Effector CD8-positive, alpha-beta T cell (primary cell): ENCODE measurements at places on chromosomes 2 and 18.

- DNase-seq: no peak
Measured at GRCh38 chr2:241619597-241620418, 17.1 kb downstream of the THAP4 start.

- DNase-seq: no peak
Measured at GRCh38 chr2:19802086-19802841, 99.5 kb downstream of the TTC32 start.

DNA sequence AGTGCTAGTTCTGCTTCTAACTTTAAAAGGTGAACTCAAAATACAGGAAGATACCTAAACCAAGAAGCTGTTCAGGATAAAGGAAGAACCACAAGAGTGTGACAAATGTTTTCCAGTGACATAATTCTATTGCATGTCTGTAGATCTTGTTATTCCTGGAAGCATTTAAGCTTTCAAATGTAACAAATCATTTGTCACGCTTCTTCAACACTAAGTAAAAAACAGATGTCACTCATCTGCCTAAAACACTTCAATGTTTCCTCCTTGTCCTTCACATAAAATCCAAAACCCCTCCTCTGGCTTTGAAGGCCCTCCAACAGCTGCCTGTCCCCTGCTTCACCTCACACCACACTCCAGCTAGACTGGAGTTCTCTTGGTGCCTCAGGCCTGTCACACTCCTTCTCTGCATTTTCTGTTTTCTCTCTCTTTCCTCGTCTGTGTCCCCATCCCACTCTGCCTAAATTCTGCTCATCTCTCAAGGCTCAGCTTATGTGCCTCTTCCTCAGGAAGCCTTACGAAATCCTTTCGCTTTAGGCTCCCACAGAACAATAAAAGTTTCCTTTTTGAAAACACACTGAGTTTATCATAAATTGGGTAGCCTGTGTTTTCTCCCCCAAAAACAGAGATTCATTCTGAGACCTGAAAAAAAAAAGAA, 6.4 kb upstream of the CLEC4F start:
- no peak for DNase-seq

DNA sequence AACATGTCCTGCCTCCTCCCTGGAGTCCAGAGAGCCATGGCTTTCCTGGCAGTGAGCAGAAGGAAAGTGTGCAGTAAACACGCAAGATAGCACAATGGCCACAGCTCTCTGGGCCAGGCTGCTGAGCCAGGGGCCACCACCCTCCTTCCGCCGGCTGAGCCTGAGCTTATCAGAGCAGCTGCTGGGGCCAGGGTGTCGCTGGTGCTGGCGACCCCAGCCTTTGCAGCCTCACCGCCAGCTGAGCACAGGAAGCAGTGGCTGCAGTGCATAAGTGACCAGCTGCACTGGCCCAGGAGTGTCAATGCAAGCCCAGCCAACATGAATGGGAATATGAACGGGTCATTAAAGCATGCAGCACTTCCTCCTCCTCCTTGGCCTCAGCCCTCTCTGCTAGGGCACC, 172.0 kb downstream of the ZFP36L2 start:
- no peak for DNase-seq

DNA sequence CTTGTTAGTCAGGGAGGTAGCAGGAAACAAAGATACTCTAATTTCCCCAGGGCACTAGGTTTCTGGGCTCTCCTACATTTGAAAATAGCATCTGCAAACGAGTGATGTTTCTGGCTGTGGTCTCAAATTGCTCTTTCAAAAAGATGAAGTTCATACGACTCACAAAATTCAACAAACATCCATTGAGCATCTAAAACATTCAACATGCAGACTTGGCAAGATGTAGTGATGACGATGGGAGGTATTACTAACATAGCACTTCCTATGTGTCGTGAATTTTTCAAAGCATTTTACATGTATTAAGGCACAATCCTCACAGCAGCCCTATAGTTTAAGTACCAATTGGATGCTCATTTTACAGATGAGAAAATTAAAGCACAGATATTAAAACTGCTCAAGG, 5.2 kb downstream of the CCBE1 start:
- no peak for DNase-seq

DNA sequence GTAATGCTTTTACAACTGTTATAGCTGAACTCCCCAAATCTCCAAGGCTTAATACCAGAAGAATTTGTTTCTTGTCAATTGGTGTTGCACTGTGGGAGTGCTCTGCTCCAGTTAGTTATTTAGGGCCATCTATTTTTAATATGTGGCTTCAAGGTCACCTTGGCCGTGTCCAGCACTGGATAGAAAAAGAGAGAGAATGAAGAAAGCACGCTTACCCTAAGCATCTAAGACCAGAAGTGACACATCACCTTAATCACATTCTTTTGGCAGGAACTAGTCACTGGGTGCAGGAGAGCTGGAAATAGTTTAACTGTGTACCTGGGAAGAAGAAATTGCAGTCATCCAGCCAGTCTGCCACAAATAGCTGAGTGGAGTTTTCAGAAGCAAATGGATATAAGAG, 78.8 kb downstream of the VWC2L start:
- DNase-seq: no peak

DNA sequence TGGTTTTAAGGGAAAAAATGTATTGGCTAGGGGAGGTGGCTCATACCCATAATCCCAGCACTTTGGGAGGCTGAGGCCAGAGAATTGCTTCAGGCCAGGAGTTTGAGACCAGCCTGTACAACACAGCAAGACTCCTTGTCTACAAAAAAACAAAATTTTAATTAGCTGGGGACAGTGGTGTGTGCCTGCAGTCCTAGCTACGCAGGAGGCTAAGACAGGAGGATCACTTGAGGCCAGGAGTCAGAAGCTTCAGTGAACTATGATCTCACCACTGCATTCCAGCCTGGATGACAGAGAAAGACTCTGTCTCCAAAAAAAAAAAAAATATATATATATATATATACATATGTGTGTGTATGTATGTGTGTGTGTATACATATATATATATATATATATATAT, 18.5 kb downstream of the CCDC88A start:
- no peak for DNase-seq

DNA sequence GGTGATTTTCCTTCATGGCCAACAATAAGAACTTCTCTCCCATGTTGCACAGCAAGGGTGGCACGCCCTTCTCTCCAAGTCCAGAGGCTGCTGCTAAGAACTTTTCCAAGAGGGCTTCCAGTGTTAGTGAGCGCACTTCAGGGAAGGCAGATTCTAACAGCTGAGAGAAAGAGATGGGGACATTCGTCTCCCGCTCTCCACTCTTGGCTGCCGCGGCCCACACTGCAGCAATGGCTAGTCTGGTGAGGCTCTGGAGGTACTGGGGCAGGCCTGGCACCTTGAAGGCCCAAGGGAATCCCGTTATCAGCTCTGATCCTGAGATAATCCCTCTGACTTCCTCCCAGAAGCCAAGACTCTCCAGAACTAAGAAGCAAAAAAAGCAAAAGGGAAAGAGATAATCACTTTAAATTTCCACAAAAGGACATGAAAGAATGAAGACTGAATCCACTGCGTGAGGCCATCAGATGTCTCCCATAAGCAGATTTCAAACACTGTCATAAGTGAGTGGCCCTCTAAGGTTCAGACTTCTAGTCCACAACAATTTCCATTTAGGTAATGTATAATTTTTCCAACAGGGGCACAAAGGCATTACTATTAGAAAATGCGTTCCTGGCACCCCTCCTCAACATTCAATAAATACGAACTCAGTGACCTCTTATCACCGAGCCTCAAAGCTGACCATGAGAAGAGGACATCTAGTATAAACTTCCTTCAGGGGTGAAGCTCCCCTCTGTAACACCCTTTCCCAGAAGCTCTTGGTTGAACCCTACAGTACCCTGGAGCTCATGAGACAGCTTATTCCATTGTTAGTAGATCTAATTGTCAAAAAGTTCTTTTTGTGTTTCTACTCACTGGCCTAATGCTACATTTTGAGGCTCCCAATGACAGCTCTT, 66.7 kb upstream of the ZFP36L2 start:
- no peak for DNase-seq
